Subcutaneous adipose tissue (tissue), 4 donors: ENCODE measurements at places on chromosomes 12 and 14. TPM values are rescaled to one million over a fixed set of nuclear protein-coding genes. Genes with fewer than 3 reads are reported as not detected.

EIF2S3B gene
- total RNA-seq = not detected

SRGAP1 gene
- total RNA-seq = 27.2 TPM

DTX1 gene
- 49.8 TPM for total RNA-seq

CCDC60 gene
- total RNA-seq = not detected

INHBE gene
- not detected for total RNA-seq

LRRC10 gene
- total RNA-seq = not detected

SMIM41 gene
- not detected for total RNA-seq

CATSPERB gene
- total RNA-seq = 3.6 TPM

GRIP1 gene
- 1.8 TPM for total RNA-seq

LPAR5 gene
- total RNA-seq = 0.82 TPM

CLEC2B gene
- total RNA-seq = 51.0 TPM

CCDC38 gene
- not detected for total RNA-seq

KRT4 gene
- total RNA-seq = not detected

CCNK gene
- 24.9 TPM for total RNA-seq

RAB15 gene
- 0.98 TPM for total RNA-seq

SPIC gene
- total RNA-seq = not detected
